ENCODE measurements at places on chromosomes 2 and 18.

DNA sequence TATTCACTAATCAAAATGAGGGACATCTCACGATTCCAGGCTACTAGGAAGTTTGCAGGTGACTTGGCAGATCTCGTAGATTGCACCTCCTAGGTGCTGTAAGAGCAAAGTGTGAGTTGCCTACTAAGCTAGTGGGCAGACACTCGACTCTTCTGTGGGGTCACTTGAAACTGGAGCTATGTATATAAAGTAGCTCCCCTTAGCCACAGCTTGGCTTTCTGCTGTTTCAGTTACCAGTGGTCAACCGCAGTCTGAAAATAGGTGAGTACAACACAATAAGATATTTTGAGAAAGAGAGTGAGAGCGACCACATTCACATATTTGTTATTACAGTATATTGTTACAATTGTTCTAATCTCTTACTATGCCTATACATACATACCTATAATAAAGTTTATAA is 23.3 kb downstream of the CTAGE1 start:
- no peak for DNase-seq

GRCh38 chr2:2799151-2799697 is 468.1 kb upstream of the MYT1L start:
- no peak for DNase-seq

GRCh38 chr2:220890931-220891330 is 681.2 kb downstream of the EPHA4 start:
- no peak for DNase-seq

- DNase-seq, result no peak
Observed at GRCh38 chr18:69246027-69246426, 154.7 kb upstream of the DOK6 start.

DNA sequence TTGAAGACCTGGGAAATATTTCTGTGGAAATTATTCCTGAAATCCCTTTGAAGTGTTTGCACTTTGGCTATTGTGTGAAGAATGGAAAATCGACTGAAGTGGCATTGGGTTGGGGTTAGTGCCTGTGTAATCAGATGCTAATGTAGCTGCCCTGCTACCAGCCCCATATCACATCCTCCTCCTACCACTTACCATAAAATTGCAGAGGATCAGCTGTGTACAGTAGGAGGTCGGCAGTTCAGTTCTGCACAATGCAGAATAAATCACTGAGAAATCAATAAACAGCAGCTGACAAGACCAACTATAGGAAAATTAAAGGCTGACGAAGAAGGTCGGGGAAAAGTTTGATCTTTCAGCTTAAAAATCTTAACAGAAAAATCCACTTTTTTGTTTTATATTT is 440.9 kb downstream of the PTPRM start:
- no peak for DNase-seq

- DNase-seq, result no peak
Observed at GRCh38 chr2:202147775-202148174, 74.7 kb downstream of the KIAA2012 start.

Measured in NCI-H524 treated with DMSO at 0.1 percent for 48 hours (cell line).